ENCODE measurements at places on chromosomes 4 and X.

- DNase-seq, result no peak
Measured at GRCh38 chrX:19849464-19850080, 37.8 kb downstream of the SH3KBP1 start.

GRCh38 chr4:66297703-66298102 is 627.4 kb upstream of the EPHA5 start:
- no peak for DNase-seq

- DNase-seq, result no peak
Measured at GRCh38 chr4:42482516-42483327, 85.4 kb downstream of the SHISA3 start.

GRCh38 chr4:10504570-10505179 is 47.4 kb upstream of the ZNF518B start:
- DNase-seq, result no peak

- DNase-seq, result no peak
Measured at GRCh38 chr4:168683595-168683994, 186.7 kb downstream of the PALLD start.

GRCh38 chrX:26580021-26580420 is 364.1 kb downstream of the MAGEB5 start:
- DNase-seq, result no peak

Measured in activated CD8-positive, alpha-beta memory T cell treated with anti-CD3 and anti-CD28 coated beads for 1 hour (primary cell).